ENCODE measurements at places on chromosomes 3 and 15. TPM values are rescaled to one million over a fixed set of nuclear protein-coding genes. Genes with fewer than 3 reads are reported as not detected.

ATG3 gene
- polyA plus RNA-seq = 75.8 TPM

TMC3 gene
- polyA plus RNA-seq = not detected

HYAL1 gene
- polyA plus RNA-seq = 0.12 TPM

MST1 gene
- polyA plus RNA-seq = 1.0 TPM

XCR1 gene
- not detected for polyA plus RNA-seq

IGDCC3 gene
- not detected for polyA plus RNA-seq

OR5K2 gene
- polyA plus RNA-seq = not detected

FBXL22 gene
- polyA plus RNA-seq = 1.0 TPM

PTX3 gene
- polyA plus RNA-seq = not detected

LSAMP gene
- not detected for polyA plus RNA-seq

COL6A5 gene
- not detected for polyA plus RNA-seq

GPR27 gene
- not detected for polyA plus RNA-seq

SKOR1 gene
- polyA plus RNA-seq = not detected

THUMPD3 gene
- 25.9 TPM for polyA plus RNA-seq

ISLR gene
- polyA plus RNA-seq = not detected
